Activated CD4-positive, alpha-beta T cell treated with anti-CD3 and anti-CD28 coated beads, Interleukin-2, Interleukin-6, amounts not matched to agents 100 ng/mL and 50 ng/mL, durations not matched to agents 16 hours and 8 hours (primary cell): ENCODE measurements at places on chromosomes 2 and 18.
A peak's percentile ranks its signal among the peaks of the same experiment; 100 is the strongest.

DNA sequence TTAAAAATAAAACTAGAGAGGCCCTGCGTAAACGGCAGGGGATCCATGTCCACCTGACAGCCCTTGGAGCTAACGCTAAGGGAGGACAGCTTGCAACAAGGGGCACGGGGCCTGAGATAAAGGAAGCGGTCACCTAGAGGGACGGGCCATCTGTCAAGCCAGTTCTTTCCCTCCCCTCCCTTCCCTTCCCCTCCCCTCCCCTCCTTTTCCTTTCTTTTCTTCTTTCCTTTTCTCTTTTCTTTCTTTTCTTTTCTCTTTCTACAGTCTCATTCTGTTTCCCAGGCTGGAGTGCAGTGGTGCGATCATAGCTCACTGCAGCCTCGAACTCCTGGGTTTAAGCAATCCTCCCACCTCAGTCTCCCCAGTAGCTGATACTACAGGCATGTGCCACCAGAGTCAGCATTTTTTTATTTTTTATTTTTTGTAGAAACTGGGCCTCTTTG, 34.5 kb upstream of the CTAGE1 start:
- no peak for DNase-seq

DNA sequence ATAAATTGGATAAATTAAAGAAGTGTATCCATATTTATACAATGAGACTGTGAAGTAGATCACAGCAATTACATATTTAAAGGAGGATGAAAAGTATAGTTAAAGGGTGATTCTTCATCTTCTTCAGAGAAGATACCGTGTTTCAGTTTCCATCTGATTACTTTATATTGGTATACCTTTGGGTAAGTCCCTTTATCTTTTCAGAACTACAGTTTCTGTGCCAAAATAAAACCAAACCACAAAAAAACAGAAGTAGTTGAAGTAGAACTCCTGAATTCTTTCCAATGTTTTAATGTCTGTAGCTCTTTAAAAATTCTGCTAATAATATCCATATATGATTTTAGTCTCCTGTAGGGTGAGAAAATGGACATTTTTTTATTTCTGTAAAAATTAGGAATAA, 231.2 kb upstream of the LINC00305 start:
- DNase-seq = no peak

- DNase-seq = no peak
These were observed 29.9 kb upstream of the STAT4 start for GRCh38 chr2:191180713-191181112.

- DNase-seq = peak; percentile 65
These were observed 18.6 kb upstream of the SKA1 start for GRCh38 chr18:50356036-50356945.

GRCh38 chr2:65049010-65049639, 7.1 kb upstream of the CEP68 start:
- no peak for DNase-seq

DNA sequence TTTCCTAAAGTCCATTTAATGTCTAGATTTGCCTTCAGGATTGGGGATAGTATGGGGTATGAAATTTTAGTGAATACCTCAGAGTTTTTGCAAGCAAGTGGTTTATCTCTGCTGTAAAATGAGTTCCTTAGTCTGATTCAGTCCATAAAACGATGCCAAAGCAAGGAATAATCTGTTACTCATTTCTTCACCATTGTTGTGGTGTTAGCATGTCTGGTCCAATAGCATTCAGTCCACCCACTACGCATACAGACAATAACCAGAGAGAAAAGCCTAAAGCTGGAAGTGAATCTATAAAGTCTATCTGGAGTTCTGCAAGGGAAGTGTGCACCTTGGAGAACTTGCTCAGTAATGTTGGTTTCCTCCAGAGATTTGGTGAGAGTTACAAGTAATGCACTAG, 12.9 kb upstream of the DPP4 start:
- DNase-seq = no peak

DNA sequence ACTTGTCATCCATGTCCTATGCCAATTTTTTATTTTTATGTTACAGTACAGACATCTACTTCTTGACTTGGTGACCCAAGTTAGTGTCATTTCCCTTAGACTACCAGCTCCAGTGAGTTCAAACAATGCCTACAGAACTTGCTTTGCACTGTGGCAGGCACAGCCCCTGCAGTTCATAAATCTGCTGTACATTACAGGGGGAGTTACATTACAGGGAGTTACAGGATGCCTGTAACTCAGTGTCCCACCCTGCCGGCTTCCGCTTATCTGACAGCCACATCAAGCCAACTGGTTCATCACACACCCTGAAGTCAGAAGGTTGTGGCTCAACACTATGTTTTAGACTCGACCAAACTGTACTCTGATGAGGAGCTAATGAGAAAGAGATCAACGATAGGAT, 7.8 kb upstream of the NPAS2 start:
- DNase-seq = no peak

- no peak for DNase-seq
These were observed 225.5 kb downstream of the TGIF1 start for GRCh38 chr18:3675446-3675845.

- DNase-seq = no peak
These were observed 87.6 kb upstream of the TAF1B start for GRCh38 chr2:9755638-9756037.

DNA sequence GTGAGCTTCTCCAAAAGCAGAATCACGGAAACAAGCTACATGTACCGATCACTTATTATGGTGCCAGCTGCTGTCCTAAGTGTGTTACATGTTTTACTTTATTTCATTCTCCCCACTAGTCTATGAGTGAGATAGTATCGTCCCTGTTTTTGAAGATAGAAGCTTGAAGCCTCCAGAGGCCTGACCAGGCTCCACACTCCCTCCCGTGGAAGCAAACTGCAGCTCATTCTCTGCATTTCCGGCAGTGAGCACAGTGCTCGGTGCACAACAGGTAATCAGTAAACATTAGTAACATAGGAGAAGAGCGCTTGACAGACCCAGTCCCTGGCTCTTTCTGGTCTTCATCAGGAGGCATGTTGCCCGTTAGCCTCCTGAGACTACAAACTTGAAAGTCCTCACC, 72.9 kb downstream of the ZBTB7C start:
- DNase-seq = no peak

DNA sequence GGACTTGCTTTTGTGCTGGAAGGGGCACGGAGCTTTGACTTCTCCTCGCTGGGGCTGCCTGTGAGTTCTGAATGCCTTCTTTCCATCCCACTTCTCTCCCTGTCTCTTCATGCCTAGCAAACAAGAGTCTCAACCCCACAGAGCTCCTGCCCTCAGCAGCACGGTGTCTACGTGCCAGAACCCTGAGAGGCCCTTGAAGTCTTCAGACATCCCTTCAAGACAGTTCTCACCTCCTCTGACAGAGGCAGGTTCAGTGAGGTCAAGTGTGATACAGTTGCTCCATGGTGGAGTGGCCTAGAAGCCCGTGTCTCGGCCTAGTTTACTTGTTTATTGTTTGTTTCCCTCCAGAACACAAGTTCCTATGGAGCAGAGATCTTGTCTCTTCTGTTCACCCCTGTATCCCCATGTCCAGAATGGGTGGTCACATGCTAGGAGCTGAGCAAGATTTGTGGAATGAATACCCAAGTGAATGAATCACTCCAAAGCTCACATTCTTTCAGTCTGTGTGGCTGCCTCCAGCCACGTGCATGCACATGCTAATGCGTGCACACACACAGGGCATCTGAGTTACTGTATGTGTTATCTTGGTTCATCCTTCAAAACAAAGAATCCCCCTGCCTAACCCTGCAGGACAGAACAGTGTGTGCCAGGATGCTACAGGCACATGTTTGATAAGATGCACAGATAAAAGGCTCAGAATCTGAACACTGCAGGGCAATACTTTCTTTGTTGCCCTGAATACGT, 391.6 kb downstream of the NBAS start:
- DNase-seq = no peak

DNA sequence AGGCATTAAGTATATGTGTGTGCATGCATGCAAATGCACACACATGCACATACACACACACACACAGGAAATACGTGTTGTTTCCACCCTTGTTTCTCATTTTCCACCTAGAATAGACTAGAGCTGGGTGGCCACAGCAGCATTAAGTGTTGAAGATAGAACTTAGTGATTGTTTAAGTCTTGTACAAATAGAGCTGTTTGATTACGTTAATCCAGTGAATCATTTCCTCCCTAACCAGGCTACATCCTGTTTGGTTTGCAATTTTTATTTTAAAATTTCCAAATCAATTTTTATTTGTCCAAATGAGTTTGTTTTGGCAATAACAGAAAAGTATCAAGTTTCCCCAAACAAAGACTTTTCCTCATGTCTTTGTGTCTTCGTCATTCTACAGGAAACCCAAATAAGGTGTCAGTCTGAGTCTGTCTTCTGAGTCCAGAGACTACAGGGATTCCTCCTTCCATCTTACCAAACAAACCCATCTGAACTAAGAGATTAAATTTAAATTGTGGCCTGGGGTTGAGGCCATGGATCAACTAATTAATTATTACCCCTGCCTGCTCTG, 74.6 kb upstream of the GALNT5 start:
- DNase-seq = no peak

DNA sequence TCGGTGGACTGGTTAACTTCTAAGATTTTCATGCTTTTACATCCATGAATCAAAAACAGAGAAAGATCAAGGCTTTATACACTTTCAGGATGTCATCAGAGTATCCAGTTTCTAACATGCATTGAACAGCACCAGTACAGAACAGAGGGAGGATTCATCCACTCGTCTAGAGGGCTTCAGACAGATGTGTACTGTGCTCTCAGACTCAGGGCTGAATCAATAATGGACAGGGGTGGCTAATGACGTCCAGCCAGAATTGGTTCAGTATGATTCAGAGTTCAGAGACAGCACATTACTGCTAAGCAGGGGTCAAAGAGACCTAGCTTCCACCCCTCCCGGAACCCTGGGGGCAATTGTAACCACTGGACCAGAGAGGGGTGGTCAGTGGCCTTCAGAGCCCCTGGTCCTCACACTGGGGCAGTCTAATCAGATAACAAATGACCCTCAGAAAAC, 37.3 kb downstream of the RNU4ATAC start:
- no peak for DNase-seq

GRCh38 chr2:37837628-37838328, 87.3 kb upstream of the RMDN2 start:
- no peak for DNase-seq

- no peak for DNase-seq
These were observed 152.7 kb downstream of the WDSUB1 start for GRCh38 chr2:159133797-159134196.

- DNase-seq = peak; percentile 85
These were observed 17.0 kb upstream of the CIDEA start for GRCh38 chr18:12236934-12237832.

DNA sequence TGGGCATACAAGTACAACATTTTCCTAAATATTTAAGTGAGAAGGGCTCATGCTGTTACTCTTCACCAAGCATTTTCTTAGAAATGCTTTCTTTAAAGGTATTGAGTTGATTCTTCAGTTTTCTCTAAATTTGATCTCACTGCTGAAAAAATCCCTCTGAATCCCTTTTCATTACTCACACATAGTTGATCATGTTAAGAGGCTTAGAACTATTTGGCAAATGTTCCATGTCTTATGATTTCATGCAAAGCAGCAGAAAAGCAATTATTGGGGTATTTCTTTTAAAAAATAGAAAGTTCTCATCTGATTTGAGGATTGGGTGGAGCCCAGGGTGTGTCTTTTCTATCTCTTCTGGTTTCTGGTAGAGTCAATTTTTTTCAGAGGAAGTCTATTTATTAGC, 1079.8 kb upstream of the ZEB2 start:
- DNase-seq = no peak
